ENCODE measurements at places on chromosomes 4 and X.

GRCh38 chr4:147233-147632, 22.9 kb downstream of the ZNF718 start:
- no peak for DNase-seq

DNA sequence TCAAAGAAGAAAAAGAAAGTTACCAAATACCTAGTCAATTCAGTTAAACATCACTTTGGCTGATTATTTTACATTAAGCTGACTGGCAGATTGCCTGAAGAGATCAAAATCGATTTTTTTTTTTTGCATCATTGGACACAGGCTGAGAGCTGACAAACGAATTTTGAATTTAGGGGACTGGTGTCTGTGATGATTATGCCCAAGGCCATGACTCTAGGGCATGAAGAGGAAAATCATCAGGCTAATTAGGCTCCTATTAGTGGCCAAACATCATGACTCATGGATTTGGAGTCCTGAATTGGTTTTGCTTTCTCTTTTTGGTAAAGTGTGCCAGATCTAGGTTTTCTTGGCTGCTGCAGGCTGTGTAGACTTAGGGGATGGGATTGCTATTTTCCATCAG, 829.3 kb upstream of the LCORL start:
- DNase-seq, result no peak

- no peak for DNase-seq
Measured at GRCh38 chr4:147362938-147363337, 118.0 kb upstream of the EDNRA start.

DNA sequence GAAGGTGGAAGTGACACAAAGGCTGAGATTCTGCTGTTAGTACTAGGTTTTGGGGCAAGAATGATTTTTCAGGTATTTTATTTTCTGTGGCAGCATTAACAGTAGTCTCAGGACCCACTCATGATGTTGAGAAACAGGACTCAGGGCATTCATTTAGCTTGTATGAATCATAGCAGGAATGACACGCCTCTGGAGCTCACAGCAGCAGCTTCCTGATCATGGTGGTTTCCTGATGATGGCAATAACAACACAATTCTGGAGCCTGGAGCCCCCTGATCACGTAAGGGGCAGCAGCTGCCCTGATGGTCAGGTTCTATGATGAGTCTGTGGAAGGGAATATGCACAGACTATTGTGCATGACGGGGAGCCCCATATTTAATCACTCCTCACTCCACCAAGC, 47.0 kb downstream of the TASL start:
- DNase-seq, result no peak

DNA sequence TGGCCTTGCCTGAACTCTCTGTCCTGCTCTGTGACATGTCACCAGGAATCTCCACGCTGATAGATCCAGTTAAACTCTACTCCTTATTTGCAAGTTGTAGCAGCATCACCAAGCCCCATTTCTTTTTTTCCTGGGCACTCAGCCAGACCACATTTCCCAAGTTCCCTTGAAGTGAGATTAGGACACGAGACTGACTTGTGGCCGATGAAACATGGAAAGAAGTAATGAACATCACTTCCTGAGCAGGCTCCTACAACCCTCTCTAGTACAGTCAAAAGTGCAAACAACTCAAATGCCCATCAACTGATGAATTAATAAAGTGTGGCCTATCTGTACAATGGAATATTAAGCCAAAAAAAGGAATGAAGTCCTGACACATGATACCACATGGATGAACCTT, 74.6 kb downstream of the MAP3K15 start:
- DNase-seq, result no peak

- no peak for DNase-seq
Measured at GRCh38 chr4:129350834-129351721, 255.1 kb downstream of the C4orf33 start.

- DNase-seq, result no peak
Measured at GRCh38 chrX:12790885-12791256, 341 bp upstream of the PRPS2 start.

- peak; percentile 89 for DNase-seq
Measured at GRCh38 chr4:2484993-2485392, 16.1 kb downstream of the RNF4 start.

DNA sequence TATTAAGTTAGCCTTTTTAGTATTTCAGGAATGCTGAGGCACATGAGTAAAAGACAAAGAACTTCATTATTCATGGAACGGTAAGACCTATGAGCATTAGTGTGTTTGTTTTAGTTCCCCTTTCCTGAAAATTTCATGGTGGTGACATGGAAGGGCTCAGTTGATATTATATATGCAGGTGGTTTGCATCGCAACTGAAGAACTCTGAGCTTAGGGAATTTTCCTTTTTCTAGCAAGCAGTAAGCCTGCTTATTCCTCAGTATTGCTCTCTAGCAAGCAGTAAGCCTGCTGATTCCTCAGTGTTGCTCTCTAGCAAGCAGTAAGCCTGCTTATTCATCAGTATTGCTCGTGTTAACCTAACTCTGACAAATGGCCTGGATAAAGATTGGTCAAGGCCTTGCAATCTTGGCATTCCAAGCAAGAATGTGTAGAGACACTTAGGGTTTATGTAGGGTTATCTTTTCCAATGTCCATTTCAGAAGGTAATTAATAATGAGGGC, 37.7 kb upstream of the MAGEB18 start:
- no peak for DNase-seq

GRCh38 chr4:112813790-112814189, 176.8 kb downstream of the LARP7 start:
- DNase-seq, result no peak

- no peak for DNase-seq
Measured at GRCh38 chr4:153181293-153181692, 22.9 kb upstream of the TRIM2 start.

- no peak for DNase-seq
Measured at GRCh38 chr4:41602113-41602512, 64.2 kb downstream of the LIMCH1 start.

DNA sequence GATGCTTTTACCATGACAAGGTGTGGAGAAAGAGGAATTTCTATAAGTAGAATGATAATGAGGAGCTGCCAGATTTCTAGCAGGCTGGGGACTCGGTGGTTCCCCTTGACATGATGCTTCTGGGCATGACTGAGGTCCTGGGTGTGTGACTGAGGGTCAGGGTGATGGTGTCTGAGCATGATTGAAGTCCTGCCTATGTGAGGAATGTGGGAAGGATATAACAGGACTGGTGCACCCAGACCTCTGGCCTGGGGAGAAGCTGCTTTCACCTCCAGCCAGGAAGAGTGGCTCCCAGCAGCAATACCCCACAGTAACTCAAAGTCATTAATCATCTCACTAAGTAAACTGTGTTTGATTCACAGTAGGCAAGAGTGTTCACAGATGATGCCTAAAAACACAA, 17.4 kb downstream of the SORBS2 start:
- DNase-seq, result no peak

- no peak for DNase-seq
Measured at GRCh38 chr4:80075995-80076675, 3.1 kb upstream of the ANTXR2 start.

GRCh38 chrX:151393514-151393913, 3.5 kb upstream of the VMA21 start:
- peak; percentile 49 for DNase-seq

GRCh38 chr4:55069248-55069647, 56.1 kb downstream of the KDR start:
- no peak for DNase-seq

GRCh38 chrX:31993637-31994036, 921.8 kb upstream of the FTHL17 start:
- no peak for DNase-seq

DNA sequence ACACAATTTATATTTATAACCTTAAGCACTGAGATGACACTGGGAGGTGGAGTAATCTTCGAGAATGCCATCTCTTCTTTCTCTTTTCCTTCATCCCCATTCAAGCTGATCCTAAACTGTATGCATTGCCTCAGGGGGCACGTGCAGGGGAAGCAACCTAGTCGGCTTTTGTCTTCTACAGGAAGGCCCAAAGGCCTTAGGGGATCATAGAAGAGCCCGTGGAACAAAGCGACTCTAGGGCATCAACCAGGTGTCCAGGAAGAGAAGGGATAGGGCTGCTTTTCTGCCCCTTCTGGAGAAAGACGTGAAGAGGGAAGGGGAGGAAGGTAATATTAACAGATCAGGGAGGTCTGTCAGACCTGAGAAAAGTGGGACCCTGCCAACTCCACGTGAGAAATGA, 6.9 kb upstream of the TLR8 start:
- no peak for DNase-seq

DNA sequence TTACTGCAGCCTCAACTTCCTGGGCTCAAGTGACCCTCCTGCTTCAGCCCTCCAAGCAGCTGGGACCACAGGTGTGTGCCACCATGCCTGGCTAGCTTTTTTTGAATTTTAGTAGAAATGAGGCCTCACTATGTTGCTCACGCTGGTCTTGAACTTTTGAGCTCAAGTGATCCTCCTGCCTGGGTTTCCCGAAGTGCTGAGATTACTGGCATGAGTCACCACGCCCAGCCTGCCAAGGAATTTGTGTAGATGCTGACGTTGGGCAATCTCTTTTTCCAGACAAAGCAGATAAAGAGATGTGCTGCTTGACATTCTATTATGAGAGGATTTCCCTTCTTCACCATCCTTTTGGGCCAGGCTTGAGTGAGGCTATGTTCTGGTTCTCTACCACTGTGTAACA, 254.5 kb upstream of the RPS6KA3 start:
- no peak for DNase-seq

DNA sequence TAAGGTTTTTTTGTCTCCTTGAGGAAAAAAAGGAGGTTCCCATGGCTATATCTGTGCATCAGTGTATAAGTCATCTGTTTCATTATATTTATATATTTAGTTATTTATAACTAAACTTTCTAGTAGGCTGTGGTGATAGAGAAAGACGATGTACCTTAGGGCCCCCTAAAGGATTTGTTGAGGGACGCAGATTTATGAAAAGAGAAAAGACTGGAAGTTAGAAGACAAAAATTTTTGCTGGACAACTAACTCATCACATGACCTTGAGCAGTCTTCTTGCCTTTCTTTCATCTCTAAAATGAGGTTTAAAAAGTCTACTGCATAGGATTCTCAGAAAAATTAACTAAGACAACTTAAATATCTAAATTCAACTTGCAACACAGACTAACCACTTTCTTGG, 6.1 kb downstream of the GASK1B start:
- no peak for DNase-seq

GRCh38 chr4:134632056-134632455, 430.5 kb upstream of the PABPC4L start:
- DNase-seq, result no peak

GRCh38 chrX:109872021-109872732, 130.7 kb upstream of the TMEM164 start:
- DNase-seq, result no peak

DNA sequence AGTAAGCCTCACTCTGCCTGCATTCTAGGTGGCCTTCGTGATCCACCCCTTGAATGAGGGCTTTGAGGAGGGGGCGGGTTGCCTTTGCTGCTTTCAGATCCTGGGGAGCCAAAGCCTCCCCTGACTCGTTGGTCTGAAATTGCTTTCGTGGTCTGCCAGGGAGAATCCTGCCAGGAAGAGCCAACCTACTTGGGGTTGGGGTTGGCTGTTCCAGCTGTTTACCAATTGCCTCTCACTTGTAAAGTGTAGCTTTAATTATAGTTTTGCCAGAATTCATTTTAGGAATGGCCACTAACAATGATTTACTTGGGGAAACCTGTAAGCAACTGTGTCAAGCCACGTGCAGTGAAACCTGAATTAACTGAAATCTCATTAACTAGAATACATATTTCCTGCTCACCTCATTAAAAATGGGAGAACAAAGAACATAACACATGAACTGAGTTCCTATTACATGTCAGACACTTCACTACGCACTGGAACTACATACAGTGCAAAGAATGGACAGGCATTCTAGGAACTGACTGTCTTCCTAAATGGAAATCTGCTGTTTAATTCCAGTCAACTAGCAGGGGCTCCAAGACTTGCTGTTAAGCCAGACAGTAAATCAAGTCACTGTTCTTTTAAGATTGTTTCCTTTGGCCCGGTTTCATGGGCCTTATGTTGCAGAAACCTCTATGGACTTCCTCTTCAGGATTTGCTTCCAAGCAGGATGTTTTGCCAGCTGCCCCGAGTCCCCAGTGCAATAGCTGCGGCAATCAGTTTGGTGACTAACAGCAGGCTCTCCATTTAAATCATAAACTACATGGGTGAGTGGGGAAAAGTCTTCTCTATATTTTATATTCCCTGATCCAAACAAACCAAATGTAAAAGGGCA, 16.4 kb upstream of the NKRF start:
- DNase-seq, result no peak

DNA sequence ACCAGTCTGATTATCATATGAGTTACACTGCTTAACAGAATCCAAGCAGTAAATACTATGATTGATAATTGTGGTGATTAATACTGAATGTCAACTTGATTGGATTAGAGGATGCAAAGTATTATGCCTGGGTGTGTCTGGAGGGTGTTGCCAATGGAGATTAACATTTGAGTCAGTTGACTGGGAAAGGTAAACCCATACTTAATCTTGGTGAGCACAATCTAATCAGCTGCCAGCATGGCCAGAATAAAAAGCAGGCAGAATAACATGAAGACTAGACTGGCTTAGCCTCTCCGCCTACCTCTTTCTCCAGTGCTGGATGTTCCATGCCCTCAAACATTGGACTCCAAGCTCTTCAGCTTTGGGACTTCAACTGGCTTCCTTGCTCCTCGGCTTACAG, 961.3 kb downstream of the ADGRL3 start:
- DNase-seq, result no peak

DNA sequence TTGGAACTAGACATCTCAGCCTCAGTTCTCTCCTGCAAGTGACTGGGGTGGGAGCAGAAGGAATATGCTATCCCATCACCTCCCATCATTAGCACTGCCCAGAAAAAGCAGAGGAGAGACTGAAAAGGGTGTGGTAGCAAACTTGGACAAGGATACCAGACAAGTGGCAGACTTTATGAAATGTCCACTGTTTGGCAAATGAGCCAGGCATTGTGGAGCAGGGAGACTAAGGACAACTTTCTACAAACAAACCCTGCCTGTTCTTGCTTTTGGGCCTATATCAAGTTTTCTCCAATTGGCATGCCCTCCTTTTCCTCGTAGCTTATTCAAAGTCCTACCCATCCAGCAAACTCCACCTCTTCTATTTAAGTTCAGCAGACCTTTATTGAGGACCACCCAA, 41.6 kb downstream of the ZCCHC12 start:
- no peak for DNase-seq

- DNase-seq, result no peak
Measured at GRCh38 chr4:183789657-183790056, 115.5 kb upstream of the STOX2 start.

GRCh38 chrX:132059973-132060540, 37.0 kb downstream of the STK26 start:
- DNase-seq, result no peak

GRCh38 chr4:119521268-119521667, 107.3 kb downstream of the PDE5A start:
- no peak for DNase-seq

GRCh38 chr4:25590171-25590570, 65.5 kb upstream of the SLC34A2 start:
- no peak for DNase-seq

- no peak for DNase-seq
Measured at GRCh38 chrX:150975655-150976390, 7.3 kb upstream of the HMGB3 start.

- DNase-seq, result no peak
Measured at GRCh38 chr4:150098214-150098613, 20.0 kb downstream of the DCLK2 start.

GRCh38 chrX:13815664-13816063, 1.2 kb downstream of the GPM6B start:
- no peak for DNase-seq
